ENCODE measurements at places on chromosomes 4 and X.

- DNase-seq = no peak
Measured at GRCh38 chrX:45134315-45134731, 66.4 kb downstream of the DIPK2B start.

DNA sequence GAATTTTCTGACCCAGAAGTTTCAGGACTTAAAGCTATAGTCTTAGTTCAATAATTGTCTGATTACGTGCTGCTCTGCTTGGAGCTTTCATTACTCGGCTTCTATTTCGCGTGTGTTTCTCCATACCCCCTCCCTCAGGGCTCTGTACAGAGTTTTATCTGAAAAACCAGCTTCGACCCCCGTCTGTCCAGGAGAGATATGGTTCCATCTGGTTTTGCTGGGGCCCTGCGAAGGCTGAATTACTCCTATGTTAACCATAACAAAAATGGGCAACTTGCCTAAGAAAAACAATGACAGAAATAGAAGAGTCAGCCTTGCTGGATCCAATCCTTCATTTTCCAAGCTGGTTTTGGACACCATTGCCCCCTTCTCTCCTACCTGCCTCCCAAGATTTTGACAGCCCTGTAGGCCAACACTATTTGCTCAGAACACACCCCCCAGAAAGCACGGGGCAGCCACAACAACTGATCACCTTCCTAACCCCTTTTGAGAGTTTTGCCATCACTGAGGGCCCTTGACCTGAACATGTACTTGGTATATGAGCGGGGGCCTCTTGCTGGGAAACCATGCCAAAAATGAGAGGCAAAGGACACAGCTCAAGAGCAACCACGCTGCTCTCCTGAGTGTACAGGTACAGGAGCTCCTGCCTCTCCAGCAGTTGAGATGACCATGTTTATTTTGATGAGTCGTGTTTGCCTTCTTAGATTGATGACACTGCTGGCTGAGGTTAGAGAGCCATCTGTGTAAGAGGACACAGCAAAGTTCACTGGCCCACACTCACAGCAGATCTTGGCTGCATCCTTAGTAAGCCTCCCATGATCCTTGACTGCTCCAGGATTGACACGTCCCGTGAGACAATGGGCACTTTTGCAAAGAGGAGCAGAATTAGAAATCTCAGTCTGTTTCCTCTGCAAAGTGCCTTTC, 36.2 kb upstream of the ATP6AP2 start:
- DNase-seq = no peak

DNA sequence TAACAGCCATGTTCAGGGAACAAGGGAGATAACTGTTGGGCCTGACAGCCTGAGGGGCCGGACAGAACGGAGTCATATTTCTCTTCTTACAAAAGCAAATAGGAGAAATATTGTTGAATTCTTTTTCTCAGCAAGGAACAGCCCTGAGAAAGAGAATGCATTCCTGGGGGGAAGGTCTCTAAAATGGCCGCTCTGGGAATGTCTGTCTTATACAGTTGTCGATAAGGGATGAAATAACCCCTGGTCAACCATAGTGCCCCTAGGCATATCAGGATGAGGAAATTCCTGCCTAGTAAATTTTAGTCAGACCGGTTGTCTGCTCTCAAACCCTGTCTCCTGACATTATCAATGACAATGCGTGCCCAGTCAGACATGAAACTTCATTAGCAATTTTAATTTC, 1925.5 kb downstream of the PCDH7 start:
- DNase-seq = no peak

GRCh38 chr4:98341309-98341708, 80.1 kb downstream of the RAP1GDS1 start:
- DNase-seq = no peak

DNA sequence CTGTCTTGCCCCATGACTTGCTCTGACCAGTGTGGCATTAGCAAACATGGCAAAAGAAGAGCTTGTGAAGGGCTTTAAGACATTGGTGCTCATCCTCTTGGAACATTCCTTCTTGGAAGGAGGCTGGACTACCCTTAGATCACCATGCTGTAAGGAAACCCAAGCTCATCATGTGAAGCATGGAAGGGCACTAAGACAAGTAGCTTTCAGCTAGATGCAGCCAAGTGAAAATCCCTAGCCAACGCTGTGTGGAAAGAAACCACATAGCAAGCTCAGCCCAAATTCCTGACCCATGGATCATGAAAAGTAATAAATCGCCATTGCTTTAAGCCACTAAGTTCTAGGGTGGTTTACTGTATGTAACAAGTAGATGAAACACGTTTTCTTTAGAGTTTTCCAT, 12.4 kb upstream of the PACRGL start:
- peak; percentile 58 for DNase-seq

DNA sequence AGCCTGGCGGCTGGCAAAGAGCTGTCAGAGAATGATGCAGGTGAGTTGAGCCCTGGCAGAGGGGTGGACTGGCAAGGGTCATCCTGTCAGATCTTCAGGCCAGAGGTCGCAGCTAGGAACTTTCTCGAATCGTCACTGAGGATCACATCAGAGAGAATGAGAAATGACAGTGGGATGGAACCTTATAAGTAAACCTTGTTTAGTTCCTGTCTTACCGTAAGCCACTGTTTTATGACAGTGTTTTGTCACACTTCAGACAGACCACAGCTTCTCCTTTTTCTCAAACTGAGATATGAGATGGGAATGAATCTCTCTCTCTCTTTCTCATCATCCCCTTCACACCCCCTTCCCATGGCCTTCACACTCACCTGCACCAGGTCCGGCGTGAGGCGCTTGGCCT, 9.3 kb downstream of the DIPK2B start:
- DNase-seq = no peak

DNA sequence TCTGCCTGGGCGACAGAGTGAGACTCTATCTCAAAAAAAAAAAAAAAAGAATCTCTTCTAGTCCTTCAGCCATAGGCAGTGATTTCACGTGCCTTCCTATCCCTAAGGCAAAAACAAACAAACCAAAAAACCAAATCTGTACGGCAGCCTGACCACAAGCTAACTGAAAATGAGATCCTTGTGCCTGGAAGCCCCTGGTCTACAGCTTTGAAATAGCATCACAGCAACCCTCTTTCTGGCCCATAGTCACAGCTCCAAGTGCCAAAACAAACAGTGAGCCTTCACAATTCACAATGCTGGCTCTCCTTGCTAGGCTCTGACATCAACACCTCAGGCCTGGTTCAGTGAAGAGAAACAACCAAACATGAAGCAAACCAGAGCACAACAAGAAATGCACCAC, 46.1 kb downstream of the TMEM150C start:
- DNase-seq = peak; percentile 25

- no peak for DNase-seq
Measured at GRCh38 chrX:33183361-33183760, 28.0 kb downstream of the DMD start.

DNA sequence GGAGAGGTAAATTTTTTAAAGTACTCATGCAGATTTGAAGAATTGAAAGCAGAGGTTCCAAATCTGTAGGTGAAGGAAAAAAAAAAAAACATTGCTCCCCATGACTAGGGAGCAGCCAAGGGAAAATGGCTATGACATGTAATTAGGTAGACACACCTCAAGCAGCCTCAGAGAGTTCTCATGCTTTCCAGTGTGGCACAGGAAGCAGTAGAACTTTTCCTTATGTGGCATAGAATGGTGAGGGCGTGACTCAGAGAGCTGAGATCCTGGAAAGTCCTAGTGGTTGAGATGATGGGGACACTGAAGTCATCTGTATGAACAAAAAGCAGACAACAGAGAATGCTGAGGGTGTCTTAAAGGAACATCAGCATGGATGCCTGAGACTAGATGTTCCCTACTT, 148.6 kb upstream of the NWD2 start:
- DNase-seq = no peak

DNA sequence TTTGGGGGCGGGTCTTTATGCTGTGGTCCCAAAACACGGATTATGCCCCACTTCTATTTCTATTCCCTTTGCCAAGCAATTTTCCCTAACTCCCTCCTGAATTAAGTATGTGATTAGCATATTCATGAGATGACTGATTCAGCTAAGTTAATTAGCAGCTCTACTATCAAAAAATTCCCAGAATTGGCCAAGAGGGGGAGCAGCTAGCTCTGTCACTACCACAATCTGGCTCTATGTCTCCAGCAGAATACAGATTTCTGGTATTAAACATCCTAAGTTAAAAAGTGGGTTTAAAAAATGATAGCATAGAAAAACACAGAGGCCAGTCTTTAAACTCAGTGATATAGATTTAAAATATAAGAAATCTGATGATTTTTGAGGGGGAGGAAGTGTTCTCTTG, 80.3 kb downstream of the GPC4 start:
- peak; percentile 50 for DNase-seq

- no peak for DNase-seq
Measured at GRCh38 chr4:171588764-171589163, 224.4 kb upstream of the GALNTL6 start.

- DNase-seq = no peak
Measured at GRCh38 chrX:132657876-132658275, 169.0 kb upstream of the MBNL3 start.

DNA sequence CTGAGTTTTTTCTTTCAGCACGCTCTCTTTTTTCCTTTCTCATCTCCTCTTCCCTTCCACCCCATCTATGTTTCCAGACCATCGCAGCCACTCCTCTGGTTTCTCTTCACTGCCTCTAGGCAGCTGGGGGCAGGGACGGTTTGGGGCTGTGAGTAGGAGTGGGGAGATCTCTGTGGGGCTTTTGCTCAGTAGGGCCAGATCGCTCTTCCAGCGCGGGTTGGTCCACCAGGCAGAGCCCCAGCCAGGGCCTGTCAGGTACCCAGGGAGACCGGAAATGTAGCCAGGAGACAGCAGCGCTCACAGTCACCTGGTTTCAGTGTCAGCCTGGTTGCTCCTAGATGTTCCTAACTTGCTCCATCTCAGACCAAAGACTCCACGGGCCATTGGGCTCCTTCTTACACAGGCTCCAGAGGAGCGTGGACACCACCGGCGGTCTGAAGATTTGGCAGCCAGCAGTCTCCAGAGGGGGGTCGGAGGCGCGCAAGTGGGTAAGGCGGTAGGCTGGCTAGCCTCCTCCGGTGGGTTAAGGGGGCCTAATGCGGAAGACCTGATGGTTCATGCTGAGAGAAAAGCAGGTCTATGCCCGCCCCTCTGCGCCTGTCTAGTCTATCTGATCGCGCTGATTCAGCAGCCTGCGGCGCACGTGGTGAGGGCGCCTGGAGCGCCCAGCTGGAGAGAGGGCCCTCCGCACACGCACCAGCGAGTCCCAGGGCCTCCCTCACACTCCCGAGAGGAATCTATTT, 1.8 kb downstream of the FGF5 start:
- peak; percentile 60 for DNase-seq

DNA sequence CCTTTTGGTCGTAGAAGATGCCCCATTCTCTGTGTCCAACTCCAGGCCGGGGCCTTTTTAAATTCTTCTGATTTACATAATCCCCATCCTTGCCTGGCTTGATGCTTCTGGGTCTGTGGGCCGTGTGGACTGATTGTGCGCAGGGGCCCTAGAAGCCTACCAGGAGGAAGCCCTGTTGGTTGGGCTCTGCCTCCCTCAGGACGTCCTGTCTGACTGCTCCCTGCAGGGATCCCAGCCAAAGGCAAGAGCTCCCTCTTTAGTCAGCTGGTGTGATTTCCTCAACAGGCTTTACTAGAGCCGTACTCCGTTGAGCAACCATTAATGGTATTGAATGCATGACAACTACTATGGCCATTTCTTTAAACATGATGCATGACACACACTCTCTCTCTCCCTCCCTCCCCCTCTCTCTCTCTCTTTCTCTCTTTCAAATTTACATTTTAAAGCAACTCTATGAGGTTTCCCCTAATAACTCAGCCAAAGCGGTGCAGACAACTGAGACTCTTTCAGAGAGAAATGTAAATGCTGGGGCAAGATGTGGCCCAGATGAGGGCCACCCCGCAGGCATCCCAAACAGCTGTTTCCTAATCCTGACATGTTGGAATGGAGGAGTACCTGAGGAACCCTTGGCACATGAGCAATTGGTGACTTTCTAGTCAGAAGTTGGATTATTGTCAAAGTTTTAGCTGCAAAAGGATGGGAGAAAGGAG, 117.3 kb downstream of the DRD5 start:
- DNase-seq = peak; percentile 33

- DNase-seq = no peak
Measured at GRCh38 chrX:46317163-46317562, 228.1 kb downstream of the ZNF674 start.

GRCh38 chr4:94590493-94590892, 138.8 kb downstream of the PDLIM5 start:
- no peak for DNase-seq

- DNase-seq = no peak
Measured at GRCh38 chr4:68576272-68577125, at the start of gene UGT2B17. Gene UGT2B17, minus strand, starts transcription at chr4:68576322. Its CDS starts 7,838 bp downstream, at chr4:68568484.

GRCh38 chr4:14816623-14817261, 185.5 kb upstream of the CPEB2 start:
- DNase-seq = no peak

DNA sequence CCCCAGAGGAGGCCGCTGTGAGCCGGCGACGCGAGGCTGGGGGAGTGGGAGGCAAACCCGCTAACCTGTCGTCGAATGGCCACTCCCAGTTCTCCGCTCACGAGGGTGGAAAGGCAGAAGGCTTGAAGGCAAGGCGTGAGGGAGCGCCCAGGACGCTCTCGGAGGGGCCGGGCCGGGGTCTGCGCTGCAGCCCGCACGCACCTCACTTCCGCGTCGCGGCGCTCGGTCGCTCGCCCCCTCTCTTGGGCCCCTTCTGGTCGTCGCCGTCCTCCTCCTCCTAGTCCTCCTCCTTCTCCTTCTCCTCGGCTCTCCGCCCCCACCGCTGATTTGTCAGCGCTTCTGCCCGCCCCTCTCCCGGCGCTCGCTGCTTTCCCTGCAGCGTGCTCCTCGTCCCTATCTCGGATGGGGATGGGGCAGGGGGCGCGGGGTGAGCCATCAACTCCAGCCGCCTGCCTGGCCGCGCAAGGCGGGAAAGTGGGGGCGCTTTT, at the start of gene SNCA:
Gene SNCA, minus strand, starts transcription at position 265 of the 488 bp plus-strand sequence. CDS start 1,494 bp downstream, outside the sequence.
- peak; percentile 55 for DNase-seq

GRCh38 chr4:74387790-74388189, 22.8 kb downstream of the EREG start:
- DNase-seq = no peak

- DNase-seq = no peak
Measured at GRCh38 chr4:7020856-7021255, 22.3 kb upstream of the TADA2B start.

- no peak for DNase-seq
Measured at GRCh38 chr4:115780835-115781234, 667.4 kb upstream of the NDST4 start.

- peak; percentile 37 for DNase-seq
Measured at GRCh38 chrX:72026341-72027023, 105.2 kb downstream of the RTL5 start.

- no peak for DNase-seq
Measured at GRCh38 chr4:119498527-119498926, 130.1 kb downstream of the PDE5A start.

DNA sequence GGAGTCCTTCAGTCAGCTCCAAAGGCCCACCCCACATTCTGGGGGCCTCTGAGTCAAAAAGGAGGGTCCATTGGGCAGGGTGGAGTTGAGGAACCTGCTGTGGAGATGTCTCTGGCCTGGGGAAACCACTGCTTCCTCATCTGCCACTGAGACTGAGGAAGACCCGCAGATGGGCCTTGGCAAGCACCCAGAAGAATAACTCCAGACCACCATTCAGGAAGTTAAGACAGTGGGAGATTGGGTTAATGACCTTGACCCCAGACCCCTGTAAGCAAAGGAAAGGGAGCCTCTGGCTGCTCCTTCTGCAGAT, 8.1 kb upstream of the HSD17B10 start:
- no peak for DNase-seq

- DNase-seq = no peak
Measured at GRCh38 chr4:6044276-6044675, 26.0 kb upstream of the C4orf50 start.

All from GM03348 (cell line).